T-helper 2 cell treated with Interferon-gamma antibody and Interleukin-4, amounts not matched to agents 5 μg/mL and 100 μg/mL, for 36 hours (primary cell): ENCODE measurements at places on chromosomes 3 and 15.
A peak's percentile ranks its signal among the peaks of the same experiment; 100 is the strongest.

DNA sequence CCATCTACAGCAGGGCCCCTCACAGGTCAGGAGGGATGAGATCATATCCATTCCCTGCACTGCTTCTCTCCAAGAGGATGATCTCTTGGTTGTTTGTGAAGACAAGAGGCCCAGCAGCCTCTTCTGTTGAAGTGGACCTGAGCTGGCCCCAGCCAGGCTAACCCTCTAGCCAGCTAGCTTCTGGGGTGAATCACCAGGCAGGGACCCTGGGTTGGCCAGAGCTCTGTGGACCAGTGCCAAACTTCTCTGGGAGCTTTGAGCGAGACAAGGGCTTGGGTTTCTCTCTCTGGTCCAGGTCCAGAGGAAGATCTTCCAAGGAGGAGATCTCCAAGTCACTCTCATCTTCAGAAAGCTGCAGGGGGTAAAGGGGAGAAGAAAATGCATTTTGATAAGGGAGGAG is 52.7 kb downstream of the CLDN18 start:
- no peak for DNase-seq

DNA sequence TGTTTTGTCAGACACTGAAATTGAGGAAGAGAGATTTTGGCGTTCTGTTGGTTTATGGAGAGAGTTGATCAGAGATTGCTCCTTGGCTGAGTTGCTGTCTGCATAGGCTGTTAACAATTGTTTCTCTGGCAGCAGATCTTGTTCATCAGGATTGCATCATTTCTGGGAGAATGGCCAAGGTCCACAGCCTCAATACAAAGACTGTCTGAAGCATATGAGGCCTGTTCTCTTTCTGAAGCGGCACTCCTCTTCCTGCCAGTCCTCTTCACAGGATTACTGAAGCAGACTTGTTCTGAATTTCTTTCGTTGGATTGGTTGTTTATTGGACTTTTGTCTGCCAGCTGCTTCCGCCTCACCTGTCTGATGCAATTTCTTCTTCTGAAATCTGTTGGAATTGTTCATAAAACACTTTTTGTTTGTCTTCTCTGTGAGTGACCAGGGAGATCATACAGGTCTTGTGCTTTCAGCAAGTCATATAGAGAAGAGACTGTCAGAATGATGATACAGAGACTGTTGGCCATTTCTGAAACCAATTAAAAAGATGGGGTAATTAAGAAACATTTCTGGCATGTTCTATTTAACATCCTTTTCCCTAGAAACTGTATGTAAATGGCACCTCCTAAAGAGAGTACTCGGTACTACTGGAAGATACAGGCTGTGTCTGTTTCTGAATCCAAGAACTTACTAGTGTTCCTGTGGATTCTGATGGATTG is 25.5 kb downstream of the SETD5 start:
- no peak for DNase-seq

DNA sequence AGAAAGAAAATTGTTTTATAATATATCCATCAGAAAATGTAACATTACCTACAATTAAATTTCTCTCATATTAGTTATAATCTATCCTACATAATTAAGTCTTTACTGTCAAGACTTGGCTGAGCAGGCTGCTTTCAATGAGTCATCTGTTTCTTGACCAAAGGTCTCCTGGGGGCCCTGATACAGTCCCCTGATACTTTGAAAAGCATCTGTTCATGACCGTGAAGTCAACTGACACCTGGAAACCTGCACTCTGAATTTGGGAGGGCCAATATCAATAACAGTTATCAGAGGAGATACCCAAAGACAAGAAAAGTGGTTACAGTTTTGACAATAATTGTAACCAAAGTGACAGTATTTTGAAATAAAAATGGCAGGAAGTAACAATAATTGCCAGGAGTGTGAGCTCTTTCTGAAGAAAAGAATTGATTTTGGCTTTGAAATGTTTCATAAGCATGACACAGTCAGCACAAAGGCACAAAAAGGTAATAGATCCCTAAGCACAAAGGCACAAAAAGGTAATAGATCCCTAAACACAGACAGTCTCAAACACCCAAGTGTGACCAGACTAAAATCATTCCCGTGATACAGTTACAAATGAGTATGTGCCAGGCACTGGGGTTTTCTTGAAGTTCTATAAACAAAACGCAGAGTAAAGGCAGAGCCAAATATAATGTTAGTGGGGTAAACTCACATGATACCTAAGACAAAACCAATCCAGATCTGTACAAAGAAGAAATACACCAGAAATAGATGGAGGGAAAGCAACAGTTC is 260.7 kb downstream of the PLOD2 start:
- no peak for DNase-seq

- DNase-seq = no peak
These were observed 48.4 kb downstream of the GOLIM4 start for GRCh38 chr3:168047190-168047795.

DNA sequence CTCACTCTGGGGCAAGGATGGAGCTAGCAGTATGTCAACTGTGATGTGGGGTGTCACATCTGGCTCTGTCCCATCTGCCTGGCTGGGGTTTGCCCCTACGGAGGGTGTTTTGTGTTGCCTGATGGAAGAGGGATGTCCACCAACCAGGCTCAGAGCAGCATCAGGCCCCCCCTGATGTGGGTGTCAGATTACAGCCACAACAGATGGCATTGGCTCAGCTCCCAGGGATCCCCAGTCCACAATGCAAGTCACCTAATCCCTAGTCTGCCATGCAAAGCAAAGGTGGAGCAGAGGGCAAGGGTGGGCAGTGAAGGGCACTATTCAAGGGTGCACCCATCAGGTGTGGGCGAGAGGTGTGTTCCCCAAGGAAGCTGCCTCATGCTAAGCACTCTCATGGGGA is 48.9 kb upstream of the AMOTL2 start:
- DNase-seq = no peak

DNA sequence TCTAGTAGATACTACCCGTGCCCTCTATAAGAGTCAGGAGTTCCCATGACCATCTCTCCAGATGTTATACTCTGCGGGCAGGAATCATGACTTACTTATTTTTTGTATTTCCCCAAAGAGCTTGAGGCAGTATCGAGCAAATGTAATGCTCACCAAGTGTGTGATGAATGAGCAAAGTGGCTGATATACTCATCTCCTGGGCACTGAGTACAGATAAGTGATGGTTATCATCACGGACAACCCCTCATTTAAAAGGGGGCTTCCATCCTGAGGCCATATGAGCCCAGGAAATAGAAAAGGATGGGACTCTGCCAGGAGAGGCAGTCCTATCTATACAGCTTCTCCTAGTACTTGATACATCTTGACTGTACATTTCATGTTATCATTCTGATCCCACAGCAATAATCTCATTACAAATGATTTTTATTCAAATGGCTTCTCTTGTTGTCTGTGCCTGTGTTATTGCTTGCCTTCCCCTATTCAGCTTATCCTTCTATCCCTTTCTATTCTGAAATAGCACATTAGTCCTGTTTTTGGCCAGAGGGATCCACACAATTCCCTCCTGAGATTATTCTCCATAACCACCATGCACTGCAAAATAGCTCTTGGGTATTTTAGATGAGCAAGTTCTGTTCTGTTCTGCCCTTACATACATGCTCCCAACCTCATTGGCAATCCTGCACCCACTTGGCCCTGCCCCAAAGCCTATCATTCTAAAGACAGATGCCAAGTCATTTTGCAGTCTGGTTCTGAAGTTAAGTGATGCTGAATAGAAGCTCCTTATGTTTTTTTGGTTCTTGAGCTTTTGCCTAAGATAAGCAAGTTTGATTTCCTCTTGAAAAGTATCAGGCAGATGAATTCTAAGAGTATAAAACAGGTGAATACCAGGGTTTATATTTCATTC is 48.0 kb upstream of the MRPL3 start:
- DNase-seq = no peak

DNA sequence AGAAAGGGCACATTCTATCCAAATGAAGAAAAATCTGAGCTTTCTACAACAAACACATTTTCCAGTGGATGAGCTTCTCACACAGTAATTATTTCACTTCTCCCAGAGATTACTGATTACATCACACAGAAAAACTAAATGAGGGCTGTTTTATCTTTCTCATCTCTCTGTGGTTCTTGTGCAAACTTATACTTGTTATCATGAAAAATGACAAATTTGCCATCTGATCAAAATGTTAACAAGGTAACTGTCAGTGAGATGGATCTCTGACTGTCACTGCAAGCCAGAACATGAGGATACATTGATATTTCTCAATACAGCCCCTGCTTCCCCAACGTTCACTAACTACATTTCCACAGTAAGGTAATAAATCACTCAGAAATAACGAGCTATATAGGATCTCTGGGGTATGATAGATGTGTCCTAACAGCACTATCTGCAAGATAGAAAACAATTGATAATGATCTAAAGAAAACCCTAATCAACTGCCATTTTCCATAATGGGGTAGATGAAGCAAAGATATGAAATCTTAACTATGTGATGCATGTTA is 829.3 kb upstream of the CFAP20DC start:
- no peak for DNase-seq

- peak; percentile 73 for DNase-seq
These were observed 68.2 kb downstream of the RAB7A start for GRCh38 chr3:128794067-128794768.

DNA sequence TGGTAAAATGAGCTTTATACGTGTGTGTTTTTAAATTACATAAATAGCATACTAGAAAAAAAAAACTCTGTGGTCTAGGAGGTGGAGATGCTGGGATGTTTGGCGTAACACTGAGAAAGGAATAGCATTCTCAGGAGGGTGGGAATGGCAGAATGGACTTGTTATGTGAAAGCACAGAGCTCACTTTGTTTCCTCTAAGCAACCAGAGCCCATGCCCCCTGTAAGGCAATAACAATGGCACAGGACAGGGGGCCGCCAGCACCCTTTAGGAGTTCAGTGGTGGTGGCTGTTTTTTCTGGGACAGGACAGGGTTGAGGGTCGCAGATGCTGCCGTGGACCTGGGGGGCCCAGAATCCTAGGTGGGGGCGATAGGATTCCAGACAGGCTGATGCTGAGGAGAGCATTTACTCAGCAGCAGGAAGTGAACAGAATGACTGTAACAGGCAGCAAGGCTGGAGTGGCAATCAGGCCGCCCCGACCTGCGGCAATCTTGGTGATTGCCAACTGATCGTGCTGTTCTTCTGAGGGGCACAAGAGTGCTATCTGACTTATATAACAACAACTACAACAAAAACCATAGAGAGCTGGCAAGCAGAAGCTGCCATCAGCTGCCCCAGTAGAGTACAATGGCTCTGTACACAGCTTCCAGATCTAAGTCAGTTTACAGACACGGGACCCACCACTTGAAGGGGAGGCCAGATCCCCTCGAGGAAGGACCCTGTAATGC is 160.4 kb downstream of the UACA start:
- no peak for DNase-seq

DNA sequence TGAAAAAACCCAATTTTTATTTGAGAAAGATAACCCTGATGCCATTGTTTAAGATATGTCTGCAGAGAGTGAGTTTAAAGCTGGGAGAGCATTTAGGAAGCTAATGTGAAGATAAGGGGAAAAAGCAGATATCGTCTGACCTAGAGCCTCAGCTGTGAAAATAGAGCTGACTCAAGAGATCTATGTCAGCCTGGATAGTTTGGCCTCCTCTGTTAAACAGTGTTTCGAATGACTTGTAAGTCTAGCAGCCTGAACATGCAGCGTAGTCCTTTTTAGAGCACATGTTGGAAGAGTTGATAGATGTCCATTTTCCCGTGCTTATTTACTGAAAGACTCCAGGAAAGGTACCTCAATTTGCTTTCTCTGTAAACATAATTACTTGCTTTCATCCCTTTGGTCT is 48.1 kb downstream of the ALCAM start:
- no peak for DNase-seq

- no peak for DNase-seq
These were observed 14.1 kb upstream of the CCR8 start for GRCh38 chr3:39315420-39315819.

DNA sequence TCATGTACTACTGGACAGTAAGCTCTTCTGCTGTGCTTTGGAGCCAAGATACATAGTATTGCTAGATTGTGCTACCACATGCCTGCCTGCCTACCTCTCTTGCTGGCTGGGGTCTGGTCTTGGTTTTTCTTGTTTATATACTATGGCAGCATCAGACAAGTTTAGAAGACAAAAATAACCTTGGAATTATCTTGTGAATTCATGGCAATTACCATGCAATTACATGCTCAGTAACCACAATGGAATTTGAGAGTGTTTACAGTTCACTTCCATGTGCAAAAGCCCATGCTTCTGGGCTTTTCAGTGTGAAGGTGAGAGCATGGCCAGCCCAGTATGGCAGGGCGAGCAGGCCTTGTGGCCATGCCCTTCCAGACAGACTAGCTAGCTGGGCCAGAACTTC is 48.0 kb upstream of the C15orf61 start:
- no peak for DNase-seq

DNA sequence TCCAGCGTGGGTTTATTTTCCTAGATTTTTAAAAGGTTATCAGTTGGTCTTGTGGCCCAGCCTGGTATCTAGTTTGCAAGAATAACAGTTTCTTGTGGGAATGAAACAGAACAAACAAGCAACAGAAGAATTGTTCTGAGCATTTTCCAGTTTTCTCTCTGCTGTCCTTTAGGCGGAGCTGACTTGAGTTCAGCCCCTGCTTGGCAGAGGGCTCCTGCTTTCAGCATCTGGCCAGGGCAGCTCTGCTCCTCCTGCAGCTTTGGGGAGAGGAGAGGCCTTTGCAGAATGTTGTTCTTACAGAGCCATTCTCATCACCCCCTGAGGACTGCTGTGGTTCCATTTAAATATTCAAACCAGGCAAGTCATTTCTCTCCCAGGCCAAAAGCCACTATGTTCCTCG is 117.7 kb downstream of the ALDH1A2 start:
- DNase-seq = no peak

DNA sequence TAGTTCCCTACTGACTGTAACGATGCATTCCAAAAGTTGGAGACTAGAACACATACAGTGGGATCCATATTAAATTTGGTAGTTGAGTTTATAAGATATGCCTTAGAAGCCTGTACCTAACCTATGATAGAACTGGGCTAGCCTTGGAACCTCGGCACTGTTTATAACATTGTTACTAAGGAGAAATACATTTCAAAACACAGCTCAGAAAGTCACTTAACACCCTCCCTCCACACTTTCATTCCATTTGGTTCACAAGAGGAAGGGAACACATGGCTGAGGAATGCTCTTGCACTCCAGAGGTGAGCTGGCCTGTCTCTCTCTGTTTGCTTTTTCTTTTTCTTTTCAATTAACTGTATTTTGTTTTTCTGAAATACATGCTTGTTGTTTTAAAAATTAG is 48.7 kb upstream of the TSC22D2 start:
- DNase-seq = no peak

DNA sequence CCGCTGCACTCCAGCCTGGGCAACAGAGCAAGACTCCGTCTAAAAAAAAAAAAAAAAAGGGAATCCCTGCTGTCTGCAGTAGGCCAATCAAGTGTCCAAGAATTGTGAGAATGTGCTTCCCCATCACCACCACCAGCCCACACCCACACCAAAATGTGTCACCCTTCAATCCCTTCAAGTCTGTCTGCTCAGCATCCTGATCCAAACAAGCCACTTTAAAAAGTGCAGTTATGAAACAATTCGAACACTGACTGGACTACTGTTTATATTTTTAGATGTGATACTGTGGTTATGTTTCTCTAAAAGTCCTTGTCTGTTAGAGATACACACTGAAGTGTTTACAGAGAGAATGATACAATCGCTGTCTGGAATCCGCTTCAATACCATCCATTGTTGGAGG is 78.1 kb upstream of the CGNL1 start:
- DNase-seq = no peak

GRCh38 chr3:179716226-179716625 is 63.4 kb downstream of the USP13 start:
- no peak for DNase-seq

GRCh38 chr3:66338927-66339326 is 118.1 kb downstream of the SLC25A26 start:
- no peak for DNase-seq
